ENCODE measurements at places on chromosomes 12 and 14.

- DNase-seq: no peak
These were observed 344 bp downstream of the SPTLC2 start for GRCh38 chr14:77616133-77616453.

DNA sequence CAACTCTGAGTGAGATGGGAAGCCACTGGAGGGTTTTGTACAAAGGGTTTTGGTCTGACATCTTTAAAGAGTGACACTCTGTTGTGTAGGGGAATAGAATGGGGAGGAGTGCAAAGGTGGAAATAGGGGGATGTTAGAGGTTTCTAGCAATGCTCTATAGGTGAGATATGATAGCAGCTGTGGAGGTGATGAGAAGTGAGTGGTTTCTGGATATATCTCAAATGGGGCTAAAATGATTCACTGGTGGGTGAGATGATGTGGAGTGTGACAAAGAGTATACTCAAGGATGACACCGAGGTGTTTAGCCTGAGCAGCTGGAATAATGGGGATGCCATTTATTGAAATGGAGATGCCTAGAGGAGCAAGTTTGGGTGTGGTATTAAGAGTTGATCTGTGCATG, 426.4 kb downstream of the PCNX1 start:
- no peak for DNase-seq

DNA sequence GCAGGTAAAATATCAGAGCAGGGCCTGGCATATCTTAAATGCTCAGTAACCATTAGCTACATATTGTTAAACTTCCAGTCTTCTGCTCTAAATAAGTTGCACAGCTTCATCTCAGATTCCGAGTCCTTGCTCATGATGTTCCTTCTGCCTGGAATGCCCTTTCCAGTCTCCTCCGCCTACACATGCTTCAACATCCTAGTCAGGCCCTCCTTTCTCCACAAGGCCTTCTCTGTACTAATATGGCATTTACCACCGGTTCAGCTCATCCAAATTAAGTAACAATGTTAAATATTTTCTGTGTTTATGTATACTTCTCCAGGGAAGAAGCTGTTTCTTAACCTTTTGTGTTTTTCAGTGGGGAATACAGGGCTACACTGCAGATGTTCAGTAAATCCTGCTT, 8.5 kb downstream of the DHH start:
- DNase-seq: no peak

DNA sequence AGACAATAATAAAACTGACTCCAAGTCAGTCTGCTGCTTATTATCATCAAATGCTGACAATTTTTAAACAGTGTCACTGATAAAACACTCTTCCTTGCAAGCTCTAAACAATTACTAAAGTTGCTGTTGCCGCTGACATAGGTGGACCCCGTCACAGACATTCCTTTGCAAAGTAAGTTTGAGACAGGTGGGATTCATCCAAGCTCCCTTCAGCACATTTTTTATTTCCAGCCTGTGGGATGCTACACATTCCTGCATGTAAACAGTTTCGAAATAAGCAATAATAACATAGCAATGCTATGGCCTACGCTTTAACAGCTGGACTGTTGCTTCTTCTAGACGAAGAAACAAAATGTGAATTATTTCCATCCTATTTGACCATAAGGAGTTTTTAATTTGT, 85.4 kb upstream of the HIF1A start:
- DNase-seq: no peak

GRCh38 chr12:80745851-80746505, 29.3 kb downstream of the MYF5 start:
- DNase-seq: no peak

- DNase-seq: no peak
These were observed 178.1 kb downstream of the BCAT1 start for GRCh38 chr12:24770821-24771220.

GRCh38 chr14:68820999-68821683, 28.3 kb upstream of the ZFP36L1 start:
- no peak for DNase-seq

DNA sequence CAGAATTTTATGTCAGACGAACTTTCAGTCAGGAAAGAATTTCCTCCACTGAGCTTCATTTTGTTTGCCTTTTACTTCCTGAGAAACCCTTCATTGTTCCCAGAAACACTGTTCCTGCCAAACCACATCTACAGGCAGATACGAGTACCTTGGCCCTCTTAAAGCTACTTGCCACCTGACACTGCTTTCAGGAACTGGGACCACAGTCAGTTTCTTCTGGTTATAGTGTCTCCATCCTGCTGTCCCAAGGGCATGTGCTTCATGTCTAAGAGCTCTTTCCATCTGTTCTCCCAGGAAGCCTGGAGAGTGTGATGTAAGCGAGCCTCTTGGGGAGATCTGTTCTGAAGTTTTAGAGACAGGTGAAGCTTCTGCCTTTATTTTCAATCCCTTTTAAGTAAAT, 161.7 kb upstream of the PLEKHA5 start:
- DNase-seq: no peak

DNA sequence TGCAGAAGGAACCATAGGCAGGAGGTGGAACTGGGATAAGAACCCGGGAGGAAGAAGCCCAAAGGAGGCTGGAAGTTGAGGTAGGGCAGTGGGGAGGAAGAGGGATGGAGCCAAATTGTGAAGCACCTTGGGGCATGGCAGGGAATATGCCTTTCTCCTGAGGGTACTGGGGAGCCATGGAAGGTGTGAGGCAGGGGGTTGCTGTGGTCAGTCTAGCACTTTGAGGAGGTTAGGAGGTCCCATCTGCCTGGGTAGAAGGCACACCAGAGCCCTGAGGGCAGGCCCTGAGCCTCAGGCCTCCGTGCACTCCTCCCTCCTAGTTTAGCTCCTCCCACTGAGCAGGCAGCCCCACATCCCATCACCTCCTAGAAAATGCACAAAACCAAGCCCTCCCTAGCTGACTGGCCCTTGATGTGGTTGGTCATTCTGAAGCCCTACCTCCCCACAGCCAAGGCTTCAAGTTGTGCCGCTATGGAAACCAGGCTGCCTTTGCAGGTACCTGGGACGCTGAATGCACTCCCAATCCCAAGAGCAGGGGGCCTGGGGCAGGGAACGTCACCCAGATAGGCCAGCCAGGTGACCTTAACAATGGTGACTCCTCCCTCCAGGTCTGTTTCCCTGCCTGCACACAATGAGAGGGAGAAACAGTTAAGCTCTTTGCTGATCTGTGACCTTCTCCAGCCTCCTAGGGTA, 15.1 kb downstream of the PHETA1 start:
- no peak for DNase-seq

- DNase-seq: no peak
These were observed 106.2 kb upstream of the LGR5 start for GRCh38 chr12:71333418-71333817.

GRCh38 chr14:36996133-36996856, 176.1 kb downstream of the SLC25A21 start:
- DNase-seq: no peak
